T-helper 2 cell treated with Interferon-gamma antibody and Interleukin-4, amounts not matched to agents 5 μg/mL and 100 μg/mL, for 36 hours (primary cell): ENCODE measurements at places on chromosomes 4 and X.
A peak's percentile ranks its signal among the peaks of the same experiment; 100 is the strongest.

GRCh38 chrX:51851507-51852085, 41.8 kb upstream of the MAGED1 start:
- DNase-seq, result no peak

DNA sequence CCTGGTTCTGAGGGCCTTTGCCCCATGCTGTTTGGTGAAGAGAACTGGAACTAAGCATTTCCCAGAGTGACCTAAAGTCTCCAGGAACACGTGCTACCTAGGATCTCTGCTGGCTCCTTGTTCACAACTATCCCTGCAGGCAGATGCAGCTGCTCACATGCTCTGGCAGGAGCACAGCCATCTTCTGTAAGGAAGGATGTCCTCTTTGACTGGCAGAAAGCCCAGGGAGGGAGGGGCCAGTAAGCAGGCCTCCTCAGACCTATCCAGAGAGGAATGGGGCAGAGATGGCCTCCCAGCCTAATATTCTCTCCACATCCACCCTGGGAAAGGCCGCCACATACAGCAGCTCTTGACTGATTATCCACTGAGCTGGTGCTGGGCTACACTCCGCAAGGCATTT, 142.8 kb upstream of the EOLA2 start:
- DNase-seq, result no peak

GRCh38 chr4:78656968-78657445, 105.4 kb downstream of the ANXA3 start:
- DNase-seq, result peak; percentile 35

DNA sequence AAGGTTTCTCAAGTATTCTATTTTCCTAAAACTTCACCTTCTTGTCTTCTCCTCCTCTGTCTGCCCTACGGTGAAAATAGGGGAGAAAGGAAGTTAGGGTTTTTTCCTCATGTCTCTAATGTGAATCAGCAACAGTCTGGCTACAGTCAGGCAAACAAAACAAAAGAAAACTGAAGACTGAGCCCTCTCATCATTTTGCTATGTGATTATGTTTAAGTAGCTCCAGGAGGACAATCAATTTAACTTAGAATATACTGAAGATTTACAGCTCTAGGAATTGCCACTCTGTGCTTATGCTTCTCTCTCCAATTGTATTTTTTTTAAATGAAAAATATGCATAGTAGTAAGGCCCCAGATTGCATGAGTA, 316.2 kb downstream of the GPAT3 start:
- no peak for DNase-seq

- no peak for DNase-seq
These were observed 28.3 kb downstream of the SEPSECS start for GRCh38 chr4:25131926-25132325.

GRCh38 chr4:69124941-69125340, 28.7 kb downstream of the UGT2B7 start:
- no peak for DNase-seq

DNA sequence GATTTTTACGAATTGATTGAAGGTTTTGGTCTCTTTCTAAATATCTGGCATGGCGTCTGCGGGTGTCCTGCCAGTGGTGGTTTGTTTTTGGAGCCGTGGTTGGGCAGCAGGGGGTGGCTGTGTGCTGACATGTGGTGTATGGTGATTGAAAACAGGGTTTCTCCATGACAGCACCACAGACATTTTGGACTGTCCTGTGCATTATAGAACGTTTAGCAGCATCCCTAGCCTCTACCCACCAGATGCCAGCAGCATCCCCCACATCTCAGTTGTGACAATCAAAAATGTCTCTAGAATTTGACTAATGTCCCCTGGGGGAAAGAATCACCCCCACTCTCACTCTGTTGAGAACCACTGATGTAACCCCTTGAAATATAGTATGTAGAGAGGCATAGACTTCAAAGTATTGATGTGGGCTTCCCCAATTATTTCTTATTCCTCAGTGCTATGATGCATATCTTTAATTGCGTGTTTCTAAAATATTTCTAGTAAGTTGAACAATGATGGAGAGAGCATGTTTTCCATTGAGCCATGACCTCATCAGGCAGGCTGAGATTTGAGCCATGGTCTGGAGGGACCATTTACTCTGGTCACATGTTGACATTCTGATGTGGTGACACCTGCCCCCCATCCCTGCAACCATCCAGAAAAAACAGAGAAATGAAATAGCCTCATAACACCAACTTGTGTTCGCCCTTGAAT, 77.4 kb upstream of the MID1 start:
- no peak for DNase-seq

- DNase-seq, result no peak
These were observed 170.2 kb downstream of the RAPGEF2 start for GRCh38 chr4:159273141-159273438.

- DNase-seq, result no peak
These were observed 21.6 kb upstream of the STIM2 start for GRCh38 chr4:26839016-26839415.

GRCh38 chrX:1661048-1661921, 46.4 kb downstream of the ASMT start:
- DNase-seq, result peak; percentile 81

GRCh38 chr4:139202991-139203390, 26.0 kb upstream of the ELF2 start:
- DNase-seq, result no peak

DNA sequence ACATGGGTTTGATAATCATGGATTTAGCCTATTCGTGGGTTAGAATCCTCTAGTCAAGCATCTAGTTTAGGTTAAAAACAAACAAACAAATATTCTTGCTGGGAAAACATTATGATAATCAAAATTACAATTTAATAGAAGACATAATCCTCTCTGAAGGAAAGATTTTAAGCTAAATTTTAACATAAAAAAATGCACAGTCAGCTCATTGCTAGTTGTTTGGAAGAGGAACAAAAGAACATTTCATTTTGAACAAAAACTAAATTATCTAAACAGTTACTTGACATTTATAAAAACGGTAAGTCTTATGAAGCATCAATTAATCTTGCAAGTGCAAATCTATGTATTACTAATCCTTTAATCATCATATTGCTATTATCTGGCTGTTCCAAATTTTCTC, 18.2 kb upstream of the AGA start:
- no peak for DNase-seq

- DNase-seq, result no peak
These were observed 40.7 kb downstream of the C4orf51 start for GRCh38 chr4:145720656-145721055.

GRCh38 chrX:48468247-48468671, 1.8 kb downstream of the SLC38A5 start:
- DNase-seq, result no peak

DNA sequence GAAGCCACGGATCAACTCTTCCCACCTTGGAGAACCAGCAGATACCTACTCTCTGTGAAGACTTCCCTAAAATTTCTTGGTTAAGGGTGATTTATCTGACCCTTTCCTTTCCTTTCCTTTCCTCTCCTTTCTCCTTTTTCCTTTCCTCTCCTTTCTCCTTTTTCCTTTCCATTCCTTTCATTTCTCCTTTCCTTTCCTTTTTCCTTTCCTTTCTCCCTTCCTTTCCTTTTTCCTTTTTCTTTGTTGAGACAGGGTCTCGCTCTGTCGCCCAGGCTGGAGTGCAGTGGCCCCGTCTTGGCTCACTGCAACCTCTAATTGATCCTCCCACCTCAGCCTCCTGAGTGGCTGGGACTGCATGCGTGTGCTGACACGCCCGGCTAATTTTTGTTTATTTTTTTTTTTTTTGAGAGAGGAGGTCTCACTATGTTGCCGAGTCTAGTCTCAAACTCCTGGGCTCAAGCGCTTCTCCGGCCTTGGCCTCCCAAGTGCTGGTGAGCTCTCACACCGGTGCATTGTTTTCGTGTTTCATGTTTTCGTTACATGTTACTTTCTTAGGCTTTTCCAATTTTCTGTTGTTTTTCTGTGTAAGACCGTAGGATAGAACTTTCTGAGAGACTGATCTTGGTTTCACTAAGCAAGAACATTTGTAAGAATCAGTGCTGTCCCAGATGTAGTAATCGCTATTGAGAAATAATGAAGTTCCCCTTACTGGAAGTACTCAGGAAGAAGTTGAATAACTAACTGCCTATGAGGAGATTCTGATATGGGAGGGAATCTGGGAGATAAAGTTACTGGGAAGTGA, 2.0 kb downstream of the TMEM165 start:
- no peak for DNase-seq

DNA sequence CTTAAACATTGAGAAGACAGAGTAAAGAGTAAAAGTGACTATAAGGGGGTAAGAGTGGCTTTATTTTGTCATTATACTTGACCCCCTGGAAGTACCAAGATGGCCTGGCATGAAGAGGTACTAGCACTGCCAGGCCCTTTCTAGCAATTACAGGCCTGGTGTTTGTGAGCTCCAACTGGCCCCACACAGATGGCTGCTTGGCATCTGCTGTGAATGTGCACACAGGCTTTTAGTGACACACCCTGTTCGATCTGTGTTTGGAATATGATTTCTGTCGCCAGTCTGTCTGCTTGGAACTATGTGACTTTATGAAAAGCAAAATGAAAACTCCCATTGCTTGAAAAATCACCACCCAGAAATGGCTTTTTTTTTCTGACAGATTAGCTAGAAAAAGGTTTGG, 123.3 kb downstream of the CLCN4 start:
- DNase-seq, result no peak

DNA sequence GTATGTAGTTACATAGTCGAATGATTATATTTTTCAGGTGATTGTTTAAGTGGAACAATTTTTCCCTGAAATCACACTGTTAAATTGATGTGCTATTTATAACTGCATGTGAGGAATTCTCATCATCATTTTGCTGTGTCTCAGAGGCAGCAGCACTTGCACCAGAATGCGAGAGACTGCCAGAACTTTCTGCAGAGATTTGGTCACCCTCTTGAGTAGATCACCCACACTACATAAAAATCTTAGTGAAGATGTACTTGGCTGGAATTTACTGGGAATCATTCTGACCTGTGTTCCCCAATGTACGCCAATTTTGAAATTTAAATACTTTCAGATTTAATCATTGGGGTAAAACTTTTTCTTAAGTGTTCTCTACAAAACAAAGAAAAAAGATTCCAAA, 5.4 kb downstream of the UGT2B4 start:
- DNase-seq, result no peak

DNA sequence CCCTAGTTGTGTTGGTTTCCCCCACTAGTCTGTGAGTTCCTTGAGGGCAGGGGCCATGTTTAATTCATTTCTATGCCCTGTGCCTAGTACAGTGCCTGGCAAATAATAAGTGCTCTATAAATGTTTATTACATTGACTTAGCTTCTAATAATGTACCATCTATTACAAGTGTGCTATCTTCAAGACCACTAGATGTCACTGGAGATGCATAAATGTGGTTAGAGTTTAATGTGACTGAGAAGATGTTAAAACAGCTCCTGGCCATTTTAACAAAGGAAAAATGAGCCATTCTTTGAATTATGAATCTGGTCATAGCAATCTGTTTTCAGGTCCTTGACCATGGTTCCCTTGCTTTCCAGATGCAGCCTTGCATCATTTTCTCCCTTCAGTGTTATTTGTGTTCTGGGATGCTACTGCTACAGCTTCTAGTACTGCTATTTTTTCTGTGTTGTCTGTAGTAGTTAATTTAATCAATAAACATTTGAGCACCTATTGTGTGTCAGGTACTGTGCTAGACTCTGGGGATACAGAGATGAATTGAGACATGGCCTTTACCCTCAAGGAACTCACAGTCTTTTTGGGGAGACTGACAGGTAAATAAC, 43.2 kb downstream of the SLC9A6 start:
- DNase-seq, result no peak

- DNase-seq, result no peak
These were observed 133.2 kb downstream of the KDM6A start for GRCh38 chrX:45006002-45006800.

DNA sequence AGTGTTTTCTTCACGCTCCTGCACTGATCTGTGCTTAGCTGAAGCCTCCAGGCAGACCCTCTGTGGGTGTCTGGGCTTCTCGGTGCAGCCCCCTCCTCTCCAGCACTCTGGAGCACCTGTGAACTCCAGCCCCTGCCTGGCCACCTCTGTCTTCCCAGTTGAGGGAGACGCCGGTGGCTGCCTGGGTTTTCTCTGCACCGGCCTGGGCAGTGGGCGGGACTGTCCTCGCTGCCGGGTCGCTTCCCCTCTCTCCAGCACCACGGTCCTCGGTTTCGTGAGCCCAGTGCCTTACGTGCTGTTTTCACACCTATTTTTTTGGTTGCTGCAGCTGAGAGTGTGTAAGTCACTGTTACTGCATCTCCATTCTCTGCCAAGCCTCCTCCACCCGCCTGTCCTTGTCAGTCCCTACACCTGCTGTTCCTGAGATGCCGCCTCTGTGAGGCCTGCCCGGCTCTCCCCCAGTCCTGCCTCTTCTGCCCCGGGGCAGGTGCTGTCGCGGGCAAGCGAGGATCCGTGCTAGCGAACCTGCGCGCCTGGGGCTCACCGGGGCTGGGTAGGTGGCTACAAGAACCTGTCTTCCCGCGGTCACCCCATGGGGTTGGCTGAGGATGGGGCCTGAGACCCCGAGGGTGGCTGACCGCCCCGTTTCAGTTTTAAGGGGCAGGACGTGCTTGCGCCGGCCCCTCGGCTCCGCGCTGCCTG, 2.4 kb upstream of the FGFRL1 start:
- no peak for DNase-seq

DNA sequence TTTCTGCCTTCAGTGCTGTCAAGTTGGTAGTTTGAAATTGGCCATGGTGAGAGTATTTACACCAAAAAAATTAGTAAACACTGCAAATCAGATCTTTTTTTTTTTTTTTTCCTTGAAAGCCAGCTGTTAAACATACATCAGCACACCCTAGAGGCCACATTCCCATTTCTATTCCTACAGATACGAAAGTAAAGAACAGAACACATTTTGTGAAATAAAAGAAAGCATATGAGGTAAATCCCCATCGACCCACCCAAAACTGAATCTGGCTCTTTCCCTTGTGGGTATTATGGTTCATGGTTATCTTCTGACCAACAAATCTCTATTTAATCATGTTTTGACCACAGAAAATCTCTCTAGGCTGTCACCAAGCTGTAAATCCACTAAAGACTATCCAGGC, 41.8 kb upstream of the AP1AR start:
- no peak for DNase-seq

- no peak for DNase-seq
These were observed 211.1 kb upstream of the ZIC3 start for GRCh38 chrX:137354851-137355250.

DNA sequence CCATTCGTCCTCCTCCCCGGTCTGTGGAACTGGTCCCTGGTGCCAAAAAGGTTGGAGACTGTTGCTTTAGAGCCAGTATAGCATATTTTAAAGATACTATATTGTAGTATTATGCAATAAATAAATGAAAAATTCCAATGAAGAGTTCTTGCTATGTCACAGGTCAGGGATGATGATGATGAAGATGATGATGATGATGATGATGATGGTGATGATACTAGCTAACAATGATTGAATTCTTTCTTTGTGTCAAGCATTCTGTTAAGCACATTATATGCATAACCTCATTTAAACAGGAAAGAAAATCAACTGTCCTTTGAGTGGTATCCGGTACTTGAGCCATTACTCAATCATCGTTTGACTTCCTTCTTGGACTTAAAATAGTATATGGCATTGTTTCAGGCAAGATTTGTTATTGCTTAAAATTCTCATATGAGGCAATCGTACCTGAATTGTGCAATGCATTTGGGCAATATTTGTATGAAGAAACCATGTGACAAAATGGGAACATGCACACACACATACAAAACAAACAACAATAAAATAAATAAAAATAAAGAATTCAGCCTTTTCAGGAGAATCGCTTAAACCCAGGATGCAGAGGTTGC, 22.8 kb upstream of the TLR2 start:
- DNase-seq, result no peak

GRCh38 chr4:70640192-70640591, 11.6 kb downstream of the ENAM start:
- no peak for DNase-seq

GRCh38 chr4:119510395-119511149, 118.0 kb downstream of the PDE5A start:
- DNase-seq, result no peak

- no peak for DNase-seq
These were observed 443.3 kb downstream of the GBA3 start for GRCh38 chr4:23135792-23136645.
